CD4-positive, alpha-beta T cell treated with Interleukin-1 beta for 1 hour (primary cell): ENCODE measurements at places on chromosomes 16 and 17.

GRCh38 chr16:15055141-15056053, 477 bp downstream of the NTAN1 start:
- no peak for DNase-seq

GRCh38 chr16:11084876-11085485, 140.6 kb downstream of the CLEC16A start:
- no peak for DNase-seq

DNA sequence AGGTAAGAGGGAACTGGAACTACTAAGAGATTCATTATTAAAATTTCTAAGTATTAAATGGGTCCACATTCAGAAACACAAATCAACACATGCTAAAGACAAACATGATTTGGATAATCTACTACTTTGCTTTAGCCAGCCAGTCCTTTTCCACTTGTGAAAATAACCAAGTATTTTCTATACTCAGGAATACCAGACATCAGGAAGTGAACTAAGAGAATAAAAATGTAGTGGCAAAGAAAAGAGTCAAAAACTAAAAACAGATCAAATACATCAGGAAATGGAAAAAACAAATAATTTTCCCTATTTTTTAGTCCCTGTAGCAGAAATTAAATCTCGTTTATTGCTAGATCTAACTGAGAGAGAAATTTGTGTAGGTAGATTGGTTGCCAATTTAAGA, 78.0 kb downstream of the MYO1D start:
- DNase-seq, result no peak

- peak; percentile 61 for DNase-seq
Observed at GRCh38 chr17:31313982-31314781, at the start of gene EVI2B. TSS of gene EVI2B (minus strand) at chr17:31314054. CDS start at chr17:31305609, 8,445 bp downstream.

GRCh38 chr17:42573095-42573494, 4.4 kb downstream of the PSMC3IP start:
- no peak for DNase-seq

DNA sequence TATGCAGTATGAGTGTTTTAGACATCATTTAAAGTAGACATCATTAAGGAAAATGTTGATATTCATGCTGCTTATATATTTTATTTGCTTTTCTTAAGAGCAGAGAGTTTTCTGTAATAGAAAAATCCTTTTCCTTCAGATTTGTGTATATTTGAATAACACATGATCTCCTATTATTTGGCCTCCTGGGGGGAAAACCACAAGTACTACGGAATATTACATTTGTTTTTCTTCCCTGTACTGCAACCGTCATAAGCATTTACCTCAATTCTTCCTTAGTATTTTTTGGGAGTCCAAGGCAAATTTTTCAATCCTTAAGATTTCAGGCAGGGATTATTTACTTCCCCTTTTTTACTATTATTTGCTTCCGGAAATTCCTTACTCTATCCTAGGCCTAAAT, 6.0 kb downstream of the RSPRY1 start:
- DNase-seq, result no peak

DNA sequence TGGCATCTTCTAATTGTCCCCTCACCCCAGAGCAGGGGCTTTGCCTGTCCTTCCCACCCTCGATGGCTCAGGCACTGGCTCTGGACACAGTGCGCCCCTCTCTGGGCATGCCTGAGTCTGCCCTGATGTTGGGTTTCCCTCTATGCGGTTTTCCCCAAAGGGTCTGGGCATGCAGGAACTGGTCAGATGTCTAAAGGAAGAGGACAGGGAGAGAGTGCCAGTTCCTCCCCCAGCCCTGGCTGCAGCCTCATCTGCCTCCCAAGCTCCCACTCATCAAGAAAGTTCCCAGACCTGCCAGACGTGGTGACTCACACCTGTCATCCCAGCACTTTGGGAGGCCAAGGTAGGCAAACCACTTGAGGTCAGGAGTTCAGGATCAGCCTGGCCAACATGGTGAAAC, 41.3 kb upstream of the PABPN1L start:
- DNase-seq, result no peak

DNA sequence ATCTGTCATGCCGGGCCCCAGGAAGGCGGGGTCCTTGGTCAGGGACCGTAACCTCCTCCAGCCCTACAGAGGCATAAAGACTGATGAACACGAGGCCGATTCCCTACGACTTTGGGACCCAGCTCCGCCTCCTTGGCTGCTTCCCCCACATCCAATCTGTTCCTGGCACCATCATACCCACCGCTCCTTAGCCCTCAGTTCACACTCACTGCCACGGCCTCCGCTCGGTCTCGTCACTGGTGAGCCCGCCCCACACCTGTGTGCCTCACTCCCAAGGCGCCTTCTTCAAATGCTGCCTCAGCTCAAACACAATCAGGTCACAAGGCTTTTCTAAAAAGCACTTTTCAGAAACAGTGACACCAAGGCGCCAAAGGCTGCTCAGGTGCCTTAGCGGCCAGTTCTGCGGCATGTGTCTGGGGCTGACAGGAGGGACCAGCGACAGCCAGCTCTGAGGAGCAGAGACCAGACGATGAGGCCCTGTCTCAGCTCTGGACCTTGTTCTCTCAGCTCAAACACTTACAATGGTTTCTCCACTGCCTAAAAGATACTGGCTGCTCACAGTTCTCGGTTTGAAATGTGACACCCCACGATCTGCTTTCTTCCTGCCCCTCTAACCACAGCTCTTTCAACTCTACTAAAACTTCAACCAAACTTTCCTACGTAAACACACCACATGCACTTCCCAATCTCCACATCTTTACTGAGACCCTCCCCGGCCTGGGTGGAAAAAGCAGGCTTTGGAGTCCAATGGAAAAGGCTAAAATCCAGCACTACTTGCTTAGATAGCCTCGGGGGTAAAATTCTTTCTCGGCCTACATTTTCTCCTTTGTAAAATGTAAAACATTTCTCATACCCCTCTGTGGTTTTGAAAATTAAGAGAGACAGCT, 33.2 kb downstream of the CYB5D2 start:
- peak; percentile 27 for DNase-seq

DNA sequence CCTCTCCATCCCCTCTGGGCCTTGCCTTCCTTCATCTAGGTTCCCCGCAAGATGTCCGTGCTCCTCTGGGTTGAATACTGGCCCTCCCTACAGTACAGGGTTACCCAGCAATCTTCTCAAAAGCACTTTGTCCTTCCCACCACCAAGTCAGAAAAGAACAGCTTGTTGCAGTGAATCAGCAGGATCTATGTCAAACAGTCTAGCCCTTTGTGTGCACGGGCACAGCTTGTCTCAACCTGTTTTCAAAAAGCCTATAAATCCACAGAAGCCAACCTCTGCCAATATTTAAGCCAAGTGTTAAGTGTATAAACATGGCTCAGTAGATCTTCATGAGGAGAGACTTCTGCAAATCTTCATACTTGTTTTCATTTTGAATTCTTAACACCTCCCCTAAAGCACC, 25.2 kb downstream of the C17orf67 start:
- no peak for DNase-seq

- no peak for DNase-seq
Observed at GRCh38 chr16:68283801-68284598, 19.7 kb downstream of the SLC7A6 start.

DNA sequence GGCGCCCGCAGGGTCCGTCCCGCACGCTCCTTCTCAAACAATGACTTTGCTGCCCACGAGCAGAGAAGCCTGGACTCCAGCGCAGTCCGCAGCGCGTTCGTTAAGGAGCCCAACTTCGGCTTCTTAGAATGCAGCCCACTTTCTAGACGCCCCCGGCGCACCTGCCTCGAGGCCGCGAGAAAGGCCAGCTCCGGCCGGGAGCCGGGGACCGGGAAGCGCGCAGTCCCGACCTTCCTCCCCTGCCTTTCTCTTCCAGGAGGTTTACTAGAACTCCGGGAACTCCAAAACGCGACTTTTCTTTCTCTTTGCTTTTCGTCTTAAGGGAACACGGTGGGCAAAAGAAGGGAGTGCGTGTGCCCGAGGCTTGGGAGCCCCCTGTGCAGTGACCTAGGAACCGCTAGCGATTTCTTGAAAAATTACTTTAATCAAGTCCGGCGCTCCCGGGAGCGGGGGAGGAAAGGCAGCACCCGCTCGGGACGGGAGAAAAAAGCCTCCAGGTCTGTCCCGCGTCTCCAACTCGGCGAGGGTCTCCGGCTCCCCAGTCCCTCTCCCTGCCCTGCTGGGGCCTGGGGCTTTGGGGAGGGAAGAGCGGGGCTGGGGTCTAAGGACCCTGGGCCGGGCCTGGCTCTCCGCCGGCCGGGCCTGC, 2.6 kb downstream of the HNF1B start:
- no peak for DNase-seq

- no peak for DNase-seq
Observed at GRCh38 chr16:65773301-65773874, 593.1 kb upstream of the CDH5 start.

DNA sequence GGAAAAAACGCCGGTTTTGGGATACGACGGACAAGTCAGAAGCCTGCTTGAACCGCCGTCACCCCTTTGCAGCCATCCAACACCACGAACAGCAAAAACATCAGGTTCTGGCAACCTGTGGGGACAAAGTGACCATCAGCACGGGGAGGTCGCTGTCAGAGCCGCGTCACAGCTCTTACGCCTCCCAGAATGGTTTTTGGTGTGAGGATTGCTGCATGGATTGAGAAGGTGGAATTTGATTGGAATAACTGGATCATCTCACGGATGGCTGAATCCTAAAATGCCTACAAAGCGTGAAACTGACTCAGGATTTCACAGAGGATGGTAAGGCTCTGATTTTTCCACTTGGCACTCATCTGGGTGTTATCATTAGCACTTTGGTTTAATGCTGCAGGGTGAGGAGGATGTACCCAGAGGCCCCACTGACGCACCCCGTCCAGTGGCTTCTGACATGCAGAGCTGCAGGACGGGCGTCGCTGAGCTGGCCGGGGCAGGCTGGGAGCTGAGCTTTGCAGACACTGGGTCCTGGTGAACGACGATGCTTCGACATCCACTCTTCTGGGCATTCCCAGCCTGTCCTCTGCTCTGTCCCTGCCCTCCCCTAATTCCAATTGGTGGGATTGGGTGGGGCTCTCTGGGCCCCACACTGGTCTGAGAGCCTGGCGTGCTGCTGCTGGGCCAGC, 73.4 kb upstream of the CREBBP start:
- no peak for DNase-seq

DNA sequence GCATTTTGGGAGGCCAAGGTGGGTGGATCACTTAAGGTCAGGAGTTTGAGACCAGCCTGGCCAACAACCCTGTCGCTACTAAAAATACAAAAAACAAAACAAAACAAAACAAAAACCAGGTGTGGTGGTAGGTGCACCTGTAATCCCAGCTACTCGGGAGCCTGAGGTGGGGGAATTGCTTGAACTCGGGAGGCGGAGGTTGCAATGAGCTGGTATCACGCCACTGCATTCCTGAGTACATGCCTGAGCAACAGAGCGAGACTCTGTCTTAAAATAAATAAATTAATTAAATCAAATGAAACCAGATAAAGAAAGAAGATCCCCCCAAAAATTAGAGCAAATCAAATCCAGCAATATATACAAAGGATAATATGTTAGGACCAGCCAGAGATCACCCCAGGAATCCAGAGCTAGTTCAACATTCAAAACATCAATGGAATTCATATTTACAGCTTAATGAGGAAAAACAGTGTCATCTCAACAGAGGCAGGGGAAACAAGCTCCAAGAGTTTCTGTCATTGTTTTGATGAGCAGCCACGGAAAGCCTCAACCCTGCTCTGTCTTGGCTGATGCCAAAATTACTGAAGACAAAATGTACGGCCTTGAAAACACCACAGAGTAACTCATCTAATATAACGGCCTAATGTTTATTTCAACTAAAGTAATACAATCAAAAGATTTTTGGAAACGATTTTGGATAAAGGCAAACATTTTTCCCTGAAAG, 3.7 kb downstream of the PEMT start:
- DNase-seq, result no peak

- DNase-seq, result no peak
Observed at GRCh38 chr17:34504814-34505484, 74.4 kb upstream of the TMEM132E start.

GRCh38 chr17:3870871-3871306, 22.0 kb downstream of the CAMKK1 start:
- peak; percentile 37 for DNase-seq

GRCh38 chr17:2250140-2251095, 53.2 kb downstream of the SMG6 start:
- DNase-seq, result peak; percentile 67

- peak; percentile 48 for DNase-seq
Observed at GRCh38 chr16:30112197-30113030, 923 bp downstream of the GDPD3 start.

DNA sequence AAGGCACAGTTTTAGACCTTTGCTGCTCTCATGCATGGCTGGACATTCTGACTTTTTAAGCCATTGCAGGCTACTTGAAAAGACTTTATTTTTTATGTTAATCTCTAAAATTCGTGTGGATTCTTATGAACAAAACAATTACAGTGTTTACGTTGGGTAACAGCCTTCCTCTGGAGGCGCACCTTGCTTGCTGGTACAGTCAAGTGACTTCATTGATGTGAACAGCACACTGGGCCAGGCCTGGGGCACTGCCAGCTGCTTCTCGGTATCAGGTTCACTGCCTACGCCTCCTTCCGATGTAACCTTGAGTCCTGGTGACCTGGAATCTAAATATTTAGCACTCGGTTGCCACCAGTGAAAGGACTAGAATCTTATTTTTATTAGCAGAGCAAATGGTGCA, 27.8 kb downstream of the MARCHF10 start:
- DNase-seq, result no peak

GRCh38 chr16:67699265-67699664, 19.9 kb downstream of the GFOD2 start:
- DNase-seq, result no peak

DNA sequence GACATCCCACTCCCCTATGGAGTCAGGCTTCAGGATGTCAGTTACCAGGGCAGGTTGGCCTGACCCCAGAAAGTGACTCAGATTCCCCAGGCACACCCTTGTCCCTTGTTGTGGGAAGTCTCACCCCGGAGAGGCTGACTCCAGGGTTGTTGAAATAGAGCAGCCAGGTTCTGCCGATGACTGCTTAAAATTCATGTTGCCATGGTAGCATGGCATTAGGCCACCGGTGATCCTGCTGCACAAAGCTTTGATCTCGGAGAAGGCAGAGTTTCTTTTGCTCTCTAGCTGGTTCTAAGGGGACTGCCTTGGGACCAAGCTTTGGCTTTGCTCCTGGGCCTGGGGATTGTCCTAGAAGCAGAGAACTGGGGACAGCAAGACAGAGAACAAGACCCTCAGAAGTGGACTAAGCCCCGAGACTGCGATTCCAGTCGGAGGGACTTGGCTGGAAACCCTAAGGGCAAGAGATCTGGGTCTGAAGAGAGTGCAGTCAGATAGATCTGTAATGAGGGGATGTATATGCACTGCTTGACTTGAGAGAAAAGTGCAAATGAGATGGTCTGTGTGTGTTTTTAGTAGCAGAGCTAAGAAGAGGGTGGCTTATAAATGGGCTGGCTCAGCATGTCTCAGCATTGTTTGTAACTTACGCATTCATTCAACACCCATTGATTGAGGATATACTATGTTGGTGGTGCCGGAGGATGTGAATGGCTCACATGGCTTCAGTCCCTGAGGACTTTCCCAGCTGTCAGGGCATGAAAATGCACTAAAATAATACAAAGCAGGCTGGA, 106.9 kb downstream of the RGS9 start:
- DNase-seq, result no peak

GRCh38 chr17:12050646-12051225, 30.1 kb downstream of the MAP2K4 start:
- DNase-seq, result no peak

GRCh38 chr17:4444782-4445473, 11.2 kb downstream of the SPNS3 start:
- peak; percentile 6 for DNase-seq
